ENCODE measurements at places on chromosomes 2 and 18.

- DNase-seq, result no peak
Observed at GRCh38 chr2:41873102-41874031, 174.5 kb upstream of the PKDCC start.

GRCh38 chr2:135245071-135245470, 193.0 kb downstream of the RAB3GAP1 start:
- DNase-seq, result peak; percentile 1

DNA sequence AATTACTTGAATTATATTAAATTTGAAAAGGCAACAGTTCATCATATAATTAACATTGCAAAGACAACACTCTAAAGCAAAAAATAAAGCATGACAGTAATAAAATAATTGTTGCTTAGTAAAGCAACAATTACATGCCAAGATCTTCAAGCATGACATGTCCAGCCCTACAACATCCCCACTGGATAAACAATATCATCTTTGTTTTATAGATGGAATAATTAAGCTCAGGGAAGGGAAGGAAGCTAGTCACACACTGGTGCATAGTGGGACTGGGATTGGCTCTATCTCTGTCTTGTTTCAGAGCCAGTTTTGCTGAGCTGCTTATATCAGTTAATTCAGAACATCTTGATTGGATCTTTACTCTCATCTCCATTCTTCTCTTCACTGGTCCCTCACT, 49.9 kb upstream of the PARD3B start:
- no peak for DNase-seq

- no peak for DNase-seq
Observed at GRCh38 chr2:11103984-11104793, 51.1 kb upstream of the SLC66A3 start.

DNA sequence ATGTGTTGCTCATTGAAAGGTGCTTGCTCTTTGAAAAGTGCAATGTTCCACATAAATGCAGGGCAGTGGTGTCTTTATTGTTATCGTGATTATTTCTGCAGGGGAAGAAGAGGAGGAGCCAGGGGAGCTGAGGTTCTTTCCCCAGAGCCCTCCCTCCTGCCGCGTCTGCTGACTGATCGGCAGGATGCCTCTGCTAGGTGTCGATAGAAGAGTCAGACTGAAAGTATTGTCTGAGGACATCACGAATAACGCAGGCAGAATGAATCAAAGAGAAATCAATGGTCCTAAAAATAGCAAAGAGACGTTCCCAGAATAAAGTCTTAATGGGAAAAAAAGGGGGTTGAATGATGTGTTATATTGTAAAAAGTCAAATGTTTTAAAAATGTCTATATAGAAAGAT, 47.4 kb upstream of the SIX3 start:
- no peak for DNase-seq

DNA sequence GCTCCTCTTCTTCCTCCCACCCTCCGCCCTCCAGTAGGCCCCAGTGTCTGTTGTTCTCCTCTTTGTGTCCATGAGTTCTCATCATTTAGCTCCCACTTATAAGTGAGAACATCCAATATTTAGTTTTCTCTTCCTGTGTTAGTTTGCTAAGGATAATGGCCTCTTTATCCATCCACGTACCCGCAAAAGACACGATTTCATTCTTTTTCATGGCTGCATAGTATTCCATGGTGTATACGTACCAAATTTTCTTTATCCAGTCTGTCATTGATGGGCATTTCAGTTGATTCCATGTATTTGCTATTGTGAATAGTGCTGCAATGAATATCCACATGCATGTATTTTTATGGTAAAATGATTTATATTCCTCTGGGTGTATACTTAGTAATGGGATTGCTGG, 82.2 kb downstream of the COPS8 start:
- no peak for DNase-seq

DNA sequence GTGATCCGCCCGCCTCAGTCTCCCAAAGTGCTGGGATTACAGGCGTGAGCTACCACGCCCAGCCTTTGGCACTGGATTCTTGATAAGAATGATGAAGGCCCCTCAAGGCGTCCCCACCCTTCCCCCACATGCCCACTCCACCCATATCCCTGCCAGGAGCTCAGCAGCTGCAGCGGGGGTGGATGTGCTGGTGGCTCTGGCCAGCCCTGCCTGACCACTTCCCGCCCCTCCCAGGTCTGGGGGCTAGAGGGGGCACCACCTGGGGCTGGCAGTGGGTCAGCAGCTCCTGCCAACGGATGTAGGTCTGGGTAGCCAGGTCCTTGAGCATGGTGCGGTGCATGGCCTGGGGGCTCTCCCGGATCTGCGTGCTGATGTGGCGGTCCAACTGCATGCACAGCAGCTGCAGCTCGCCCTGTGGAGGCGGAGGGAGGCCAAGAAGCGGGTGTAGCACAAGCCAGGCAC, 7.8 kb upstream of the SEMA4C start:
- no peak for DNase-seq

DNA sequence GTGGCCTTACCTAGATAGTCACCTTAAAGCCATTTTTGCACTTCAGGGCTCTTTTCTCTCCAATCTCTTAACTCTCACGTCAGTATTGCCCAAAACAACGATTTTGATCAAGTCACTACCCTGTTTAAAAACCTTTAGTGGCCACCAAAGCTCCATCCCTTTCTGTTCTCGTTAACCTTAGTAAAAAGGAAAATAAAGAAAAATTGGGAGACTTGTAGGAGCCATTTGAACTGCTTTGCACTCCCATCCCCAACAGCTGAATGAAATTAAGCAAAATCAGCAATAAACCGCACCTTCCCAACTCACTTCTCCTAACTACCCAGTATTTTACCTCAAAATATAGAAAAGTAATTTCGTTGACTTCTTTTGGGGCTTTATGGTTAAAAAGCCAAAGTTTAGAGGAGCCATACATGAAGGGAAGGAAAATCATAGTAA, 686 bp upstream of the ARL5A start:
- no peak for DNase-seq

DNA sequence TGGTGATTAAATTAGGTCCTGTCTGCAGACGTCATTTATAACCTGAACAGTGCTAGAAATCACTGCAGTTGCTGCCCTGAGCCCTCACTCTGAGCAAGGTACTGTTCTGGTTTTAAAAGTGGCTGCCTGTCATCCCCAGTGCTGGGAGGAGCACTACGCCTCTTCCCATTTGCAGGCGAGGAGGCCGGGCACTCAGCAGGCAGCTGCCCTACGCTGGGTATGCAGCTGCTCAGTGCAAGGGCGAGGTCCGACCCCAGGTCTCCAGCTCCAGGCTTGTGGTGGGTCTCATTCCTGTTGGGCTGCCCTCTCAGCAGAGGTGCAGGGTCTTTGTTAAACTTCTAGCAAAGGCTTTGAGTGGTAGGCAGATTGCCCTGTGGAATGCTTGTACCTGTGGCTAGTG, 15.7 kb downstream of the CNDP2 start:
- no peak for DNase-seq

All from activated CD4-positive, alpha-beta T cell treated with anti-CD3 and anti-CD28 coated beads for 4 hours (primary cell).